ENCODE measurements at places on chromosomes 2 and 18.

GRCh38 chr2:151033271-151034248 is 228.1 kb downstream of the RBM43 start:
- DNase-seq, result no peak

GRCh38 chr2:238077292-238077691 is 16.5 kb downstream of the SCLY start:
- no peak for DNase-seq

GRCh38 chr2:127072396-127072795 is 34.6 kb downstream of the BIN1 start:
- DNase-seq, result no peak

DNA sequence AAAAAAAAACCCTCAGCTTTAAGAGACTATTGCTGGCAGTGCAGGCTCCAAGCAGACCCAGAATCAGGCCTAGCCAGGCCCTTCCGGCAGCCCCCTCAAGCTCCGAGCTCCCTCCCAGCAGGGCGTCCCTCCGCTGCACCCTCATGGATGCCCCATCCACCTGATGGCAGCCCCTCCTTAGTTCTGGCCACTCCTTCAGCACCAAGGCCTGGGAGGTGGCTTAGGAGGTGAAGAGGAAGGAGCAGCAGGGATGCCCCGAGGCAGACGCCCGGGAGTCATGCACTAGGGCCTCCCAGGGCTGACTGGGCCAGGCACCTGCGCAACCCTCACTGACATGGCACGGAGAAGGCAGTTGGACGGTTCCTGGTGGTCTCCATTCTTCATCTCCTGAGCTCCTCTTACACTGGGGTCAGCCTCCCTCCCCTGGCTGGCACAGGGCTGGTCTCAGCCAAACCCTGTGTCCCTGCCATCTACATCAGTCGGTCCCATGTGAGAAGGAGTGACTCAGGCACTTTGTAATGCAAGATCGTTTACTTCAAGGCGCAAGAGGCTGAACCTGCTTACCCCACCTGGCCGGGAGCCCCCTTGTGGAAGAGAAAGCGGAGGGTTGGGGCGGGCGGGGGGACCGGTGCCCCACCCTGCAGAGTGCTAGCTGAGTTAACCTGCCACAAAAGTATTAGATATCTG is 53.5 kb upstream of the ID2 start:
- no peak for DNase-seq

- DNase-seq, result peak; percentile 47
Observed at GRCh38 chr2:240819126-240819857, 727 bp downstream of the KIF1A start.

GRCh38 chr2:104853534-104854497 is at the start of gene POU3F3:
Gene POU3F3, plus strand, starts transcription at chr2:104854115. Its CDS starts 1,396 bp downstream, at chr2:104855511.
- DNase-seq, result peak; percentile 97

DNA sequence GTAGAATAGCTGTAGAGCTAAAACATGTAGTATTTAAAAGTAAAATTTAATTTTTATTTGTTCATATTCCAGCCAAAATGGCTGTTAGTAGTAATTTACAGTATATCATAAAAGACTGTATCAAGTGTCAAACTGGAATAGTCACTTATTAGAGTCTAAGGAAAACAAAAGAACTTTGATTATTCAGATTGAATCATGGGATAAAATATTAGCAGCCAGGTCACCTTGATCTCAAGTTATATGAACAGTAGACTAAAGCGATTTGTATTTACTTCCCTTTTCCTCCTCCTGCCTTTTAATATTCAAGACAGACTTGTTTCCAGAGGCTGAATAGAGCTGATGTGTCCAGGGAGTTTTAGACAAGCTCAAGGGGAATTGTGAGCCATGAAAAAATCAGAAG is 54.4 kb downstream of the PMAIP1 start:
- no peak for DNase-seq

- DNase-seq, result peak; percentile 37
Observed at GRCh38 chr2:45821558-45822271, 170.2 kb downstream of the PRKCE start.

DNA sequence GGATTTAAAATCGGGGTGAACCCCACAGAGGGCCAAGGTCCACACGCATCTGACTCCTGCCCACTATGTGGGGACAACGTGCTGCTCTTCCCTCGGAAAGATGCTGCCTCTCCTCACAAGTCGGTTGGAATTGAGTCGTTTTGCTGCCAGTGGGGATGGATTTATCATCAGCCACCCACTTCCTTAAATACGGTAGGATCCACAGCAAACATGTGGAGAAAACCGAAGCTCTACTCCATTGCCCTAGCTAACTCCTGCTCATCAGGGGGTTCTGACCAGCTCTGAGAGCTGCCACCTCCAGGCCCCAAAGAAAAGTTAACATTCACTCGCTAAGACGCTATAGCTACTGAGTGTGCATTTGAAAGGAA is 80.9 kb downstream of the CHRNA1 start:
- no peak for DNase-seq

GRCh38 chr2:6784291-6784690 is 81.4 kb downstream of the CMPK2 start:
- no peak for DNase-seq

GRCh38 chr2:60000686-60001085 is 552.8 kb downstream of the BCL11A start:
- DNase-seq, result no peak

DNA sequence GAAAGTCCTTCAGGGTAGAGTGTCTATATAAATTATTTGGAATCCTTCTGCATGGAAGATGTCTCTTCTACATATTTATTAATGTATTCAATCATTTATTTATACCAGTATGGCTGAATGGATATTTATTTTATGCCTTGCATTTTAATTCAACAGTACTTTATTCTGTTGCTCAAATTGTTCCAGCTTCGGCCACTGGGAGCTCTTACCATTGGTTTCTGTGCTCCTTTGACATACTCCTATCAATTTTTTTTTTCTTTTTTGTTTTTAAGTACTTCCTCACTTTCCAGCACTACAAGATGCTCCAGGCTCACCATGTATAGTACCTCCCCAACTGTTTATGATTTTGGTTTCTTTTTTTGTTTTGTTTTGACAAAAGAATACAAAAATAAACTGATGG is 39.4 kb upstream of the WIPF1 start:
- DNase-seq, result no peak

GRCh38 chr2:174826051-174826450 is 61.8 kb upstream of the CHRNA1 start:
- no peak for DNase-seq

- DNase-seq, result no peak
Observed at GRCh38 chr2:38092196-38092902, 16.4 kb upstream of the CYP1B1 start.

DNA sequence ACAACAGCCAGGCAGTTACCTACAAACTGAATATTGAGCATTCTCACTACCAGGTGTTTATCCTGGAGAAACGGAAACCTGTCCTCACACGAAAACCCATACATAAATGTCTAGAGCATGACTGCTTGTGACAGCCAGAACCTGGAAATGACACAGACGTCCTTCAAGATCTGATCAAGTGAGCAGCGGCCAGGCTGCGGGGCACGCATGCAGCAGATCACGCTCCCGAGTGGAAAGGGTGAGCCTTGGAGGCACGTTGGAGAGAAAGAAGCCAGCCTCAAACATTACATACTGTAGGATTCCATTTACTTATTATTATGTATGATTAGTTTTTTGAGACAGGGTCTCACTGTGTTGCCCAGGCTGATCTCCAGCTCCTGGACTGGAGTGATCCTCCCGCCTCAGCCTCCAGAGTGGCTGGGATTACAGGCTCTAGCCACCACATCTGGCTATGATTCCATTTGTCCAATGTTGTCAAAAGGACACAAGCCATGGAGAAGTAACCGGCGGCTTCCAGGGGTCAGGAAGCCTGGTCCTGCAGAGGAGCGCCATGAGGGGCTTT is 22.9 kb upstream of the STK25 start:
- no peak for DNase-seq

GRCh38 chr2:46914578-46915230 is 902 bp downstream of the MCFD2 start:
- DNase-seq, result no peak

DNA sequence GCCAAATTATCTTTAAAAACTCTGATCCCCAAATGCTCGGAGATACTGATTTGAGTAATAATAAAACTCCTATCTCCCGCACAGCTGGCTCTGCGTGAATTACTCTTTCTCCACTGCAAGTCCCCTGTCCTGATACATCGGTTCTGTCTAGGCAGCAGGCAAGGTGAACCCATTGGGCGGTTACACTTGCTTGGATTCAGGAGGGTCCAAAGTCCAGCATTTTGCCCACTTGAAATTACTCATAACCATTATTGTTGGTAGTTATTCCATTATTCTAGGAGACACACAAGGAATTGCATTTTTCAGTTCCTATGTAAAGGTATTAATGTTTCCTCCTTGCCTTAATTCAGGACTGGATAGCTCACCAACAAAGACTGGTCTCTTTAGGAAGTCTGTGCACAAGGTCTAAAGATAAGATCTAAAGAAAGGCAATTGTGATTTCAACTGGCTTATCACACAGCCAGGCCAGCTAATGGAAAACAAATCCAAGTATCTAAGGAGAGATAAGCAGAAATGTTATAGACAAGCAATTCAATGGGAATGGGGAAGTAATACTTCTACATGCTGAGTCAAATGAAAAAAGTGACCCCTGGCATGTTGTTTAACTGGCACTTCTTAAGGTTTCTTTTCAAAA is 23.2 kb upstream of the NPC1 start:
- DNase-seq, result no peak

Measured in C1 segment of cervical spinal cord (tissue), 14 donors.